GF-D8 (cell line): ENCODE measurements at places on chromosomes 1 and 21.

DNA sequence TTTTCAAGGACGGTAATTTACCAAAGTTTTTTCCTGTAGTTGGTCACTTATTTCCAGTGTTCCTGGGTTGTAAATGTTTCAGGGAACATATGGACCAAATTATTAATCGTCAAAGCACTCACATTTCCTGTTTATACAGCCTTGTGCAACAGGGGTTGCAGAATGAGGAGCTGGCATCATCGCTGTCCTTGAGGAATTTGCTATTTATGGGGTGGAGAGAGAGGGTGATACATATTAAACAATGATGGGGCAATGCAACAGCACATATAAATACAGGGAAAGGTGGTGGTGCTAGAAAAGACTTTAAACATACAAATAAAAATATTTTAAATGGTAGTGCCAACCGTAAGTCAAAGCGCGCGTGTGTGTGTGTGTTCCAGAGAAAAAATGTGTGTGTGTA, 369.8 kb downstream of the NPHP4 start:
- no peak for DNase-seq

GRCh38 chr1:177905686-177906085, 64.2 kb downstream of the SEC16B start:
- DNase-seq = no peak

GRCh38 chr1:232657426-232658005, 27.6 kb upstream of the SIPA1L2 start:
- DNase-seq = no peak

- no peak for DNase-seq
These were observed 108.6 kb upstream of the ERRFI1 start for GRCh38 chr1:8134546-8135235.

DNA sequence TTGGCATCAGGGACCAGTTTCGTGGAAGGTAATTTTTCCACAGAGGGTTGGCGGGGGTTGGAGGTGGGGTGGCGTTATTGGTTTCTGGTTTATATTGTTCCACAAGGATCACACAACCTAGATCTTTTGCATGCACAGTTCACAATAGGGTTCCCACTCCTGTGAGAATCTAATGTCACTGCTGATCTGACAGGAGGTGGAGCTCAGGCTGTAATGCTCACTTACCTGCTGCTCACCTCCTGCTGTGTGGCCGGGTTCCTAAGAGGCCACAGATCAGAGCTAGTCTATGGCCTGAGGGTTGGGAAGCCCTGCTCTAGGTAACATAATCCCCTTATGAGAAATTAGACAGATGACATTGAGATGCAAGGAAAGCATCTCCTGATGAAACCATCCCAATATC, 12.6 kb downstream of the GBP5 start:
- DNase-seq = no peak

DNA sequence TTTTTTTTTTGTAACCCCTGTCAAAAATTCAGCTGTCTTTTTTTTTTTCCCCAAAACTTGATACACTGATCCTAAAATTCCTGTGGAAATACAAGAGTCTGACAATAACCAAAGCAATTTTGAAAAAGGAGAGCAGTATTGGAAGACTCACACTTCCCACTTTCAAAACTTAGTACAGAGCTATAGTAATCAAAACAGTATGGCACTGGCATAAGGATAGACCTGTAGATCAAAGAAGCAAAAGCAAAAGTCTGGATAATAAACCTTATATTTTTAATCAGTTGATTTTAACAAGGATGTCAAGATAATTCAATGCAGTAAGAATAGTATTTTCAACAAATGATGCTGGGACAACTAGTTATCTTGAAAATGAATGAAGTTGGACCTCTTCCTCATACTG, 17.3 kb downstream of the FBXO28 start:
- no peak for DNase-seq

GRCh38 chr1:66368261-66368660, 165.7 kb upstream of the SGIP1 start:
- DNase-seq = no peak

GRCh38 chr1:34320053-34320669, 143.5 kb downstream of the C1orf94 start:
- DNase-seq = no peak

DNA sequence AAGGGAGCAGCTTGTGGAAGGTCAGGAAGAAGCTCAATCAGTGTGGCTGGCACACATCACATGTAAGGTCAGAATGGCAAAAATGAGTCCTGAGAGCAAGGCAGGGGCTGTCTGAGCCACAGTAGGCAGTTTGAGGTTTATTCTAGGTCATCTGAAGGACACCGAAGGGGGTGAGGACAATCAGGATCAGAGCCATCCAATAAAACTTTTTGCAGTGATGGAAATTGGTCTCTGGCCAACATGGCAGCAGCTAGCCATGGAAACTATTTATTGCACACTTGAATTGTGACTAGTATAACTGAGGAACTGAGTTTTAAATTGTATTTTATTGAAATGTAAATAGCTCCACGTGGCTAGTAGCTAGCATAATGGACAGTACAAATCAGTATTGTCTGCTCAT, 97.0 kb upstream of the CACNA1E start:
- DNase-seq = no peak

- no peak for DNase-seq
These were observed 12.3 kb upstream of the IFI44L start for GRCh38 chr1:78607944-78608343.

DNA sequence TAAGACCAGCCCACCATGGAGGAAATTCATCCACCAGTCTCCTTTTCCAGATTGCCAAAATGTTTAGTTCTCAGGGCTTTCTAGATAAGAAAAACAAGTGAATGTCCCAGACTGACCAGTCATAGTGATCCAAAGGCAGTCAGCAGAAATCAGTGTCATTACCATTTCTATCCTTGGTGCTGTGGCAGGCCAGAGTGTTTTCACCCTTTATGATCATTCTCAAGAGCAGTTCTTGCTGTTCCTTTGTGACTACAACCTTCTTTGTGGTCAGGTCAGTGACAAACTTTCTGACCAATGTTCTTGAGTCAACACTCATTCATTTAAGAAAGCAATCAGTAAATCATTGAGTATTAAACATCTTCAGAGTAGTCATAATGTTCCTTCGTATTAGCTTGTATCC, 7.3 kb upstream of the DHCR24 start:
- no peak for DNase-seq

DNA sequence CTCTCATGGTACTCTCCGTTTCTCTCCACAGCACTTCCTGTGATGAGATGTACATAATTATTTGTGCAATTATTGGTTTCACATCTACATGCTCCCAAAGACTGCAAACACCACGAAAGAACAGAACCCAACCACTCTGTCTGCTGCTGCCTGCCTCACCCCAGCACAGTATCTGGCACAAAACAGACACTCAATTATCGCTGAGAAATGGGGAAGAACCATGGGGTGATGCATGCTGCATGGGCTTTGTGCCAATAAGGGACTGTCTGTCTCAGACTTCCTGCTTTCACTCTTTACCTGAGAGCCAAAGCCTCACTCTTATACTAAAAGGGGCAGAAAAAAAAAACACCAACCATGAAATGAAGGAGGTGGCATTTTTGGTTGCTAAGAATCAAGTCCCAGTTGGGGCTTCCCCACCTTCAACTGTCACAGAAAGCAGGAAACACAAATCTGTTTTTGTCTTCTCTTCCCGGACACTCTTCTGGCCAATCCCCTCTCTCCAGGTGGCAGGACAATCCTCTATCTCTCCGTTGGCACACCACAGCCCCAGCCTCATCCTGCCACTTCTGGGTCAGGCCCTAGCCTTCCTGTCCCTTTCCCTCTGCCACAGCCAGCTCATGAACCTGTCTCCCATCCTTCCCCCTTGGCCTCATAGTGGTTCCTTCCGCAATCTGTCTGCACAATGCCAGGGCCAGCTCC, 82.0 kb downstream of the TGFBR3 start:
- DNase-seq = no peak

GRCh38 chr1:14519976-14520375, 78.5 kb upstream of the KAZN start:
- no peak for DNase-seq

DNA sequence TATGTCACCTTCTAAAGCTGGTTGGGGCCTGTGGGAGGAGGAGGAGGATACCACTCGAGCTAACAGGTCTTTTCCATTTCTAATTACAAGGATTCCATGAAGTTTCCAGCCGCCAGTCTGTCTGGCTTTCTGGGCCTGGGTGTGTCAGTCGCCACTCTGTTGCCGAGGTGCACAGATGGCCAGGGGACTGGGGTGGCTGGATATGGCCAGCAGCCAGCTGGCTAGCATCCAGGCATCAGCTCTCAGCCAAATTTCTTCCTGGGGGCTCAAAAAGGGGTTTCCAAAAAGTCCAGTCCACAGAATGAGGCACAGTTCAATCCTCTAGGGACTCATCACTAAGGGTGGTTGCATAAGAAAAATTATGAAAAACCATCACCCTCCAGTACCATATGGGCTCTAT, 32.4 kb downstream of the ITPKB start:
- DNase-seq = no peak

- DNase-seq = no peak
These were observed 112.7 kb downstream of the HMCN1 start for GRCh38 chr1:185846672-185847444.

GRCh38 chr1:86423473-86423872, 498 bp upstream of the CLCA2 start:
- no peak for DNase-seq

DNA sequence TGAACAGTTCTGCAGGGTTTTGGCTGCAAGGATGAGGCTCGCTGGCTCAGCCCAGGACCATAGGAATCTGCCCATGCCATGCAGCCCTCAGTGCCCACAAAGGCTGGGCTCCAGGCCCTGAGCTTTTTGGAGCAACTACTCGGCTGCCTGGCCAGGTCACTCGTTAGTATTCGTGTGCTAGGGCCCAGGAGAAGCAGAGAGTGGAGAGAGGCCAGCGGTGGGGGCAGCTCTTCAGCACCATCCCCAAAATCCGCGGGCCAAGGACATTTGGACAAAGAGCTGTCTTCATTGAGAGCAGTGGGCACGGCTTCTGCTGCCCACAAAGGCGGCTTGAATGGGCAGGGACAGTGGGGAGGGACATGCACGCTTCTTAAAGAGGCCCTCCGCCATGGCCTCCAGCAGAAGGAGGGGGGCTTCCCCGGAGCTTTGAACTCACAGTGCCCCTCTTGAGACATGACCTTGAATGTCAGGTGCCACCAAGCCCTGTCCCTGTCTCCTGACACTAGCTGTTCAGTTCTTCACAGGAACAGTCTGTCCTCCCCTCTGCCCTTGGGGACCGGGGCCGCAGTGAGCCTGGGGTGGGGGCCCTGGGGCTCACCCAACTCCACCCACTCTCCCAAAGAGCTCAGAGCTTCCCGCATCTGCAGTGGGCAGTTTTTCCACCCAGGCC, 106.1 kb upstream of the ARHGEF16 start:
- no peak for DNase-seq

- DNase-seq = no peak
These were observed 529 bp downstream of the EGLN1 start for GRCh38 chr1:231421546-231421970.

GRCh38 chr1:185287451-185287850, 29.6 kb downstream of the IVNS1ABP start:
- DNase-seq = no peak

DNA sequence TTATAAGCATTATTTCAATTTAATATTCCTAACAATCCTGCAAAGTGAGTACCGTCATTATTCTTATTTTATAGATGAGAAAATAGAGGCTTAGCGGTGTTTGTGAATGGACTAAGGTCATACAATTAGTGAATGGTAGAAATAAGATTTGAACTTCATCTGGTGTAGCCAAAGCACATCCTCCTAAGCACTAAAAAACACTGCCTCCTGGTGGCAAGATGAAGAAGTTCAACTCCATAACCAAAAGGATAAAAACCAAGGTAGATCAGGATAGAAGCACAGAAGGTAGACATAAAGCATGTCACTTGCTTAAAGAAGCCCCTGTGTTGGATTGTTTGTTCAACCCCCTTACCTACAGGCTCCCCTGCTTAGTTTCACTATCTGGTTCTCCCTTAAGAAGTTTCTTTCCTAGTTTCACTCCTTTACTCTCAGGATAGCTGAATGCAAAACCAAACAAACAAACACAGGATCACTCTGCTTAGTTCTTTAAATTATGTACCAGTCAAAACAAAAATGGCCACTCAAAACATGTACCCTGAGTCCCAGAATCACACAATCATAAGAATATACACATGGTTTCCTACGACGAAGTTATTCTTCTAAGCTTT, 12.7 kb upstream of the AIM2 start:
- DNase-seq = no peak

DNA sequence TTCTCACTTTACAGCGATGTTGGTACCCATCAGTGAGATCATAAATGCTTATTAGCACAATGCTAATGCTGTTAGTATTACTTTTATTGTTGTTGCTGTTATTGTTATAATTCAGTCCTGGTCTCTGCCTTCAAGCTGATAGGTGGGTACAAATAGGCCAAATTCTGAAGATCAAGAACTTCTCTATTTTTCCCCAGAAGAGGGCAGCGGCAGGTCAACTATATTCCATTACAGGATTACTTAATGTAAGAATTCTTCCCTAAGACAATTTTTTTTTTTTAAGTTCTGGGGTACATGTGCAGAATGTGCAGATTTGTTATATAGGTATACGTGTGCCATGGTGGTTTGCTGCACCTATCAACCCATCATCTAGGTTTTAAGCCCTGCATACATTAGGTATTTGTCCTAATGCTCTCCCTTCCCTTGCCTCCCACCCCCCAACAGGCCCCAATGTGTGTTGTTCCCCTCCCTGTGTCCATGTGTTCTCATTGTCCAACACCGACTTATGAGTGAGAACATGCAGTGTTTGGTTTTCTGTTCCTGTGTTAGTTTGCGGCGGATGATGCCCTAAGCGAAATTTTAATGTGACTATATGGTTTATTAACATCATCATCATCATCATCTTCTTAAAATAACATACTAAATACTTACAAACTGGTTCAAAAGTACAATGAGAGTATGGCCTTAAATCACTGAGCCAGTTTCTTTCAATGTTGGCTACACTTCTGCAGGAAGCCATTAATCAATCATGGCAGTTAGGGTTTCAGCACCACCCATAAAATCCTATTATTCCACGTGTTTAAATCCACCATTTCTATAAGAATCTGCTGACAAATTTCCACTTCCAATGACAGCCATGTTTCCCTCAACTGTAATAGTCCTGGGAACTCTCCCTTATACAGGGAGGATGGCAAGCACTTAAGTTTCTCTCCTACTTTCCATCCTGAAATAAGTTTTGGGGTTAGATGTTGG, 19.2 kb downstream of the SLC19A2 start:
- DNase-seq = no peak

- DNase-seq = no peak
These were observed 64.4 kb upstream of the TLR5 start for GRCh38 chr1:223207293-223208066.

DNA sequence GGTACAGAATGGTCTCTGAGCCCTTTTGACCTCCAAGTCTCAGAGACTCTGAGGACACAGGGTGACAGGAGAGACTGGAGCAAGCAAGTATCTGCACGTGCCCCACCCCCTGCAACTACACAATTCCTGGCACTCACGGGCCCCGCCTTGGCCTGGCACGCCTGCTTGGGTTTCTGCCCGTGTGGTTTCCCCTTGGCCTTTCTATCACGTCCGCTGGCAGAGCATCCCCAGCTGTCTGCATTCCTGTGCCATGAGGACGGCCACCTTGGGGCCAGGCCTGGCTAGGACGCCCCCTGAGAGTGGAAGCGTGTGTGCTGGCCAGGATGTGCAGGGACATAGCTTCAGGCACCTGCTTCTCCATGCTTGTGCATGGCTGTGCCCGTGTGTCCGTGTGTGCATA, 14.3 kb upstream of the EDN2 start:
- no peak for DNase-seq

- no peak for DNase-seq
These were observed at the start of gene DMBX1 for GRCh38 chr1:46489638-46490405. Gene DMBX1 (plus strand): TSS chr1:46489836. CDS start chr1:46507011, 17,175 bp downstream.
